Progenitor cell of endocrine pancreas (in vitro differentiated cells): ENCODE measurements at places on chromosomes 6 and 20.

- DNase-seq, result no peak
These were observed 3.1 kb downstream of the PPP1R18 start for GRCh38 chr6:30683183-30683979.

DNA sequence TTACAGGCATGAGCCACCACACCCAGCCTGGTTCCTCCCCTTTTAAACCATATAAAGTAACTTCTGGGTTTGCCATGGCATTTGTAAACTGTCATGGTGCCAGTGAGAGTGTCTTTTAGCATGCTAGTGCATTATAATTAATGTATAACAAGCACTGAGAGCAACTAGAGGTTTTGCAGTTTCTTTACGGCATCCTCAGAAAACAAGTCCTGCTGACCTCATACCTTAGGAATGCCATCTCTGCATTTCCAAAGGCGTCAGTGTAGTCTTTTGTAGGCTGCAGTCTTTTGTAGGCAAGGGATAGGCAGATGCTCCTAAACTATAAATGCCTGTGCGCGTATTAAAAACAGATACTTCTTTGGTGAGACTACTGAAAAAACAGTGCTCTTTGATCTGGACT is 75.0 kb upstream of the EZR start:
- DNase-seq, result no peak

DNA sequence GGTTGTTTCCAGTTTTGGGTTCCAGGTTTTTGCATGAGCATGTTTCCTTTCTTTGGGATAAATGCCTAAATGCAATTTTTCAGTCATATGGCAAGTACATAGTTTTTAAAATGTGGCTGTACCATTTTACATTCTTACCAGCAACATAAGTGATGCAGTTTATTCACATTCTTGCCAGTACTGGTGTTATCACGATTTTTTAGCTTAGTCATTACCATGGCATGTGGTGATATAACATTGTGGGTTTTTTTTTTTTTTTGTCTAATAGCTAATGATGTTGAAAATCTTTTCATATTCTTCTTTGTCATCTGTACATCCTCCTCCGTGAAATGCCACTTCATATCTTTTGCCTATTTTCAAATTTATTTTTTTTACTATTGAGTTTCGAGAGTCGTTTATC is 2.9 kb upstream of the TDRD6 start:
- no peak for DNase-seq

- no peak for DNase-seq
These were observed 124.7 kb downstream of the TMEM242 start for GRCh38 chr6:157198425-157199279.

GRCh38 chr6:140012150-140012549 is 637.7 kb upstream of the CITED2 start:
- DNase-seq, result no peak

- no peak for DNase-seq
These were observed 74.7 kb upstream of the NOX3 start for GRCh38 chr6:155530219-155530834.

- peak; percentile 35 for DNase-seq
These were observed 636 bp downstream of the SRF start for GRCh38 chr6:43171707-43172103.

DNA sequence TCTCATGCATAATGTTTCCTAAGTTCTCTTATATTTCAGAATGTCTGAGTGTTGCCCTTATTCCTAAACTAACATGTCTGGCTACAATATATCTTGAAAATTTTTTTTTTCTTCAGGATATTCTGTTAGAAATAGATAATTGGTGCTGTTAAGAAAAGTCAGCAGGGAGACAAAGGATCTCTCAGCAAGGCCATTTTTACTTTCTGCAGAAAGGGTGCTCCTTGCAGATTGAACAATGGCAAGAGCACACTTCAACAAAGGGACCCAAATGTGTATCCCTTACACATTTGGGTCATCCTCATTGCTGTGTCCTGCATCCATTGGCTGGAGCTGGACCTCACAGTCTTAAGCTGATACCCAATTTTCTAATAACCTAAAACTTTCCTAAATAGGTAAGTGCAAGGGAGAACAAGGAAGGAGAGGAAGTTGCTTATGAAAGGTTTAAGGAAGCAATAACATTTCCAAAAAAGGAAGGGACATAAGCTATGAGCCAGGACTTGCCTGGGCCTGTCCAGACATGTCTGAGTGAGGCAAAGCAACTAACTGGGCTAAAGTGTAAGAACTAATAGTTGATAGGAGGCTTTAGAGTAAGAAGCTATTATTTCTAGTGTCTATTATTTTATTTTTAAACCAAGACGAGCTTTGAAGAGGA is 429.6 kb downstream of the BCKDHB start:
- no peak for DNase-seq

DNA sequence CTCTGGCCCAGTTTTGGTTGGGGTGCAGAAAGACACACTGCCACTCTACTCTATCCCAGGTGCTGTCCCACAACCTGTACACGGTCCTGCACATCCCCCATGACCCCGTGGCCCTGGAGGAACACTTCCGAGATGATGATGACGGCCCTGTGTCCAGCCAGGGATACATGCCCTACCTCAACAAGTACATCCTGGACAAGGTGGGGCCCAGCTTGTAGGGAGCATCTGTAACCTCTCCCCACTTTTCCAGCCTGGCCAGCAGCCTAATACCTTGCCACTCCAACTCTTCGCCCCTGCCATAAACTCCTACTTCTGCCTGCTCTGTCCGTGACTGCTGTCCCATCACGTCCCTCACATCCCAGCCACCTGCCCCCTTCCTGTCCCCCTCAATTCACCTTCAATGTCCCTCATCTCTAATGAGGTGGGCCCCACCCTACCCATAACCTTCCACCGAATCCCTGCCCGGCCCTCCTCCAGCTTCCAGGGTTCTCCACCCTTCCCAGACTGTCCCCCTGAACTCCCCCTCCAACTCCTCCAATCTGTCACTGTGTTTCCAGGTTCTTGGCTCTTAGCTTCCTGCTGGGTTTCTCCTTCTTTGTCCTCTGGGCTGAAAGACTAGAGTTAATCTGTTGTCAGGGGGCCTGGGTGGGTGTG is 12.1 kb downstream of the DEF6 start:
- no peak for DNase-seq

- no peak for DNase-seq
These were observed 339.9 kb upstream of the ARID1B start for GRCh38 chr6:156437121-156437879.

DNA sequence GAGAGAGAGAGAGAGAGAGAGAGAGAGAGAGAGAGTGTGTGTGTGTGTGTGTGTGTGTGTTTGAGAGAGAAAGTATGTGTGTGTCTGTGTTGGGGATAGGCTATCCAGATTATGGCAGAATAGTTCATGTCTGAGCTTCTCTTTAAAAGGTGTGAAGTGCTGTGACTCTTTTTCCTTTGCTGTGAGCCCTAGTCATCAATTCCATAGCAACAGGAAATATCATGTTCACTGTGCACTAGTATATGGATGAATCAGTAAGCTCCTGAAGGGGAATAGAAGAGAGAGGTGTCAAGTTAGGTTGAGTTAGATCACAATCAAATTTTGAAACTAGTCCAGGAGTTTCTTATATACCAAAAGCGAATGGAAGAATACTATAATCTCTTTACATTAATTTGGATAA is 318.7 kb downstream of the RFPL4B start:
- no peak for DNase-seq

GRCh38 chr6:100134703-100135102 is 140.7 kb upstream of the MCHR2 start:
- DNase-seq, result no peak

- no peak for DNase-seq
These were observed 310.3 kb downstream of the THBS2 start for GRCh38 chr6:168943231-168943905.

DNA sequence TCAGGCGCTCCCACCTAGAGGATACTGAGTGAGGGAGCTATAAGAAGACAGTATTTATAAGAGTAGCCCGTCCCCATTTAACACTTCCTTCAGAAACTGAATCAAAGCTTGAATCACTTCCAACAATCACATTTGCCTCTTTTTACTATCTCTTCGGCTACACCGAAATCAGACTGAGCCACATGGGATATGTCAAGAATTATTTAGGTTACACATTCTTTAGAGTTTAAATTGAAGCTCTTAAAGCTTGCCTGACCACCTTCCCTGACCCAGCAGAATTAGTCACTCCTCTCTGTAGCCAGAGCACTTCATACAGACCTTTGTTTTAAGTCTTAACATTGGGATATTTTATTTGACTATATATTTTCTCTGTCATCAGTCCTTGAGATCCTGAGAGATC is 163.7 kb downstream of the MAFB start:
- no peak for DNase-seq

DNA sequence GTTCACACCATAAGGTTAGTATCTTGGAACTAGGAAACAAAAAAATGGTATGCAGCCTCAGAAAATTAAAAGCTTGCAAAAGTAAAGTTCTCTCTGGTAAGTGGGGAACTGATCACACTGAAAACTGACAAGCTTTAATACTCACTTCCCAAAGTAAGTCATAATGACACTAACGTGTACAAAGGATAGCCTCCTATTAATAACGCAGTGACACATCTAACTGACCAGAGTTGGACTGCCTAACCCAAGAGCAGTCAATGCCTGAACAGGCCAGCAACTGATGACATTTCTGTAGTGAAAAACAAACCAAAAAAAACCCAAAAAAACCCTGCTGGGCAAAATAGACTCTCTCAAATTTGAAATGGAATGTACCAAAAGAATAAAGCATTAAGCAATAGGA is 30.7 kb downstream of the CHD6 start:
- no peak for DNase-seq

DNA sequence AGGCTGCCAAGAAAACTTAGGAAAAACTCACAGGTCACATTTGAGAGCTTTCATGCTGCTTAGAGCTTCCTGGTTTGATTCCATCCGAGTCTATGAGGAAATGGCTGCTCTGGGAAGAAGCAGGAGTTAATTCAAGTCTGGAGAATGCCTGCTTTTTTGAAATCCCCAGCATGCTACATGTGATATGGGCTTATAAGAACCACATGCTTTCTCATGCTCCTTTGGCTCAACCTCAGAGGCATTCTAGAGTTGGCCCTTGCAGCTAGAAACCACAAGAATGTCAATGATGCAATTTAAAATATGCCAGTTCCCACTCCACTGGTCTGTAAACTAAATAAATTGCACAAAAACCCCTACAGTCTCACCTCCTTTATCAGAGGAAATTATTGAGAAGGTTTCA is 142.9 kb upstream of the OLIG3 start:
- no peak for DNase-seq

GRCh38 chr6:131910219-131910589 is 41.0 kb downstream of the CCN2 start:
- no peak for DNase-seq

DNA sequence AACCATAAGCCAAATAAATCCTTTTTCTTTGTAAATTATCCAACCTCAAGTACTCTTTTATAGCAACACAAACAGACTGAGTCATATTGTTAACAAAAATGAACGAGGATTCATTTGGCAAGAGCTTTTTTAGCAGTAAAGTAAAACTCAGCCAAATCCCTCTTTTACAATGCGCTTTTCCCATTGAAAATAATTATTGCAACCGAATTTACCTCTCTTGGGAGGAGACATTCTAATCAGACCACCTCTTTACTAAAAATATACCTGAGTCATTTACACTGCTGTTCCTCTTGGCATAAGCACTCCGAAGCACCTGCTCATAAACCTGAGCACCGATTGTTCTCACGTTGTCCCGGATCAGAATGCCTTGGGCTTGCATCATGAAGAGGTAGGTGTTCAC is 57.4 kb downstream of the B4GALT5 start:
- no peak for DNase-seq

GRCh38 chr6:105646391-105646867 is 243.5 kb upstream of the PREP start:
- DNase-seq, result no peak

DNA sequence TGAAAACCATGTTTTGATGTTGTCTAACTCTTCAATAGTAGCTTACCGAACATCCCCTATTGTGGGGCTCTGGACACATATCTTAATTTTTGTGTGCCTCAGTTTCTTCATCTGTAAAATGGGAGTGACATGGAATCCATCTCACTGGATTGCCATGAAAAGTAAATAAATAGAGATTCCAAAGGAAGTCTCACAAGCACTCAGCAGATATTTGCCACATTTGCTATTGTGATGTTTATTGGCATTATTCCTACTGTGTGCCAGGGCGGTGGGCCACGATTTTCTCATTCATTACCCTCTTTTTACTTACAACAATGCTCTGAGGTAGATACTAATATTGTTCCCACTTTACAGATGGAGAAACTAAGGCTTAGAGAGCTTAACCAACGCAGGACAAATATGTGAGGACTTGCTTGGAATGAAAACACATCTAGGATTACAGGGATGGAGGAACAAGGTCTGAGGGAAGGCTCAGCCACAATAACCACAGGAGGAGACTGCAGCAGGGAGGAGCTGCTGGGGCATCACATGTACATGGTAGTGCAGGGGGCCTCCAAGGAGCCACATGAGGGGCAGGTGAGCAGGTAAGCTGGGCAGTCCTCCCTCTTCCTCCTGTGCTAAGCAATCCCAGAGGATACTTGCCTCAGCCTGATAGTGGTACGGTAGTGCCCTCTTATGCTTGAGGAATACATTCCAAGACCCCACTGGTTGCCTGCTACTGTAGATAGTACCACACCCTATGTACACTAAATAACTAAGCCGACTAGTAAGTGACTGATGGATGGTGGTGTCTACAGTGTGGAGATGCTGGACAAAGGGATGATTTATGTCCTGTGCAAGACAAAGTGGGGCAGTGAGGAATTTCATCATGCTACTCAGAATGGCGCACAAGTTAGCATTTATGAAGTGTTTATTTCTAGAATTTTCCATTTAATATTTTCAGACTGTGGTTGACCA is 176.9 kb downstream of the FOXA2 start:
- DNase-seq, result no peak

DNA sequence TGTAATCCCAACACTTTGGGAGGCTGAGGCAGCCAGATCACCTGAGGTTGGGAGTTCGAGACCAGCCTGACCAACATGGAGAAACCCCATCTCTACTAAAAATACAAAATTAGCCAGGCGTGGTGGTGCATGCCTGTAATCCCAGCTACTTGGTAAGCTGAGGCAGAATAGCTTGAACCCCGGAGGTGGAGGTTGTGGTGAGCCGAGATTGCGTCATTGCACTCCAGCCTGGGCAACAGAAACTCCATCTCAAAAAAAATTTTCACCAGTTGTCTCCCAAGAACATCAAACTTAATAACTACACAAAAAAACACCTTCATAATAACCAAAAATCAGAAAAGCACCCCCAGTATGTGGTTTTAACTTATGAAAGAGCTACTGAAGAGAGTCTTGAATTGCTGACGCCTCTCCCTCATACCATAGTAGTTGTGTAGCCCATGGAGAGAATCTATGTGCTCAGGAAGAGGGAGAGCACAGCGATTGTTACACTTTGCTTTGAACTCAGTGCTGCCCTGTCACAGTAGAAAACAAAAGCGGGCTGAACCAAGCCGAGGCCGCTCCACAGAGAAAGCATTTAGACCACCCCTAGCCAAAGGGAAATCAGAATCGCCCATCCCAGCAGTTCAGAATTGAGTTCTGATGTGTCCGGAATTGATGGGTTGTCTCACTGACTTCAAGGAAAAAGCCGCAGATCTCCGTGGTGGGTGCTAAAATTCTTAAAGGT is 42.0 kb upstream of the GMPR start:
- no peak for DNase-seq

DNA sequence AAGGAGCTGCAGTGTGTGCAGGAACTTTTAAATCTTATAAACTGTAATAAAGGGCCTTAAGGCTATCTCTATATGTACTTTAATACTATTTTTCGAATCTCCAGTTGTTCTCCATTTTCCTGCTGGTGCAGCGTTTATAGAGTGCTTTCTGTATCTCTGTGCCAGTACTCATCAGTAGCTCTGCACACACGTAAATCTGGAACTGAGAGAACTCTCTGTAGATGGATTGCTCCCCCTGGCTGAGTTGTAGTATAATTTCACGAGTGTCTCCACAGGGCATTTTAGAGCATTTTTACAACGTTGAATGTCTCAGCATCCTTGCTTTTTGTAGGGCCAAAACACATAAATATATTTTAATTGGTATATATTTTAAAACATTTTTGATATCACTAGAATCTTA is 256.5 kb downstream of the TRDN start:
- DNase-seq, result no peak
